ENCODE measurements at places on chromosomes 11 and 22.

DNA sequence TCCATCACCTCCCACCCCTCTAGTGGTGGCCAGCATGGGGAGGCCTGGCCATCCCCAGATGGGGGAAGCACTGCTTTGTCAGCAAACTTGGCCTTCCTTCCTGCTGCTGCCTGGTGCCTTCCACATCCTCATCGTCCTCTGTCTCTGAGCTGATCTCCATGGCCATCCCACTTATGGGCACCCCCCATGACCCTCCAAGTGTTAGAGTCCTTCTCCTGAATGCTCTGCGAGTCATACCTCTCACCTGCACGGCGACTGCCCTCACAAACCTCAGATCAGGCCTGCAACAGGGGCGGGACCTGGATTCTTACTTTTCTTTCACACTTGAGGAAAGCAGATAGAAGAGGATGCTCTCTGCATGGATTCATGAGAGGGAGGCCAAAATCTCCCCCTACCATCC is 24.0 kb downstream of the POU2AF1 start:
- no peak for DNase-seq

DNA sequence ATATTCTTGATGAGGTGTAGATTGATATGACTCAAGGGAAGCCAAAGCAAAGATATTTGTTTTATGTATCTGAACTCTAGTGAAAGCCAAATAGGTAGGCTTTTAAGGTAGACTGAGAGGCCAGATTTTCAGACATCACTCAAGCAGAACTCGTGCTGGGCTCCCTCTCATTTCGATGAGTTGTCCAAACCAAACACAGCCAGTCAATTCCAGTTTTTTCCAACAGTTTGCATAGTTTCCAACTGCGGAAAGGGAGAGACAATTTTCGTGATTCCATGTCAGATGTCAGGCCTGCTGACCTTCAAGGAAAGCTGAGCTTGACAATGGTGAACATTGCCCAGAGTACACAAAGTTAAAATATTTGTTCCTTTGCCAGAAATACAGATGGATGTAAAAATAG is 110.9 kb upstream of the MPPED2 start:
- DNase-seq, result no peak

- no peak for DNase-seq
Observed at GRCh38 chr22:25359601-25360261, 140.3 kb downstream of the CRYBB2 start.

GRCh38 chr11:59607703-59608454 is 7.7 kb downstream of the OSBP start:
- DNase-seq, result no peak

- peak; percentile 82 for DNase-seq
Observed at GRCh38 chr11:13429836-13430235, 33.2 kb downstream of the BTBD10 start.
